Activated T-helper 1 cell treated with anti-CD3 and anti-CD28 coated beads, Interleukin-12 subunit alpha, Interleukin-12 subunit beta, Interleukin-2, Interleukin-4 antibody, amounts not matched to agents 30 ng/mL and 10 ng/mL and 1 ng/mL, durations not matched to agents 14 hours and 24 hours and 36 hours (primary cell): ENCODE measurements at places on chromosomes 6 and 20. TPM values are rescaled to one million over a fixed set of nuclear protein-coding genes. Genes with fewer than 3 reads are reported as not detected.

Gene ELOVL2
- total RNA-seq: not detected in 2 replicates

DNA sequence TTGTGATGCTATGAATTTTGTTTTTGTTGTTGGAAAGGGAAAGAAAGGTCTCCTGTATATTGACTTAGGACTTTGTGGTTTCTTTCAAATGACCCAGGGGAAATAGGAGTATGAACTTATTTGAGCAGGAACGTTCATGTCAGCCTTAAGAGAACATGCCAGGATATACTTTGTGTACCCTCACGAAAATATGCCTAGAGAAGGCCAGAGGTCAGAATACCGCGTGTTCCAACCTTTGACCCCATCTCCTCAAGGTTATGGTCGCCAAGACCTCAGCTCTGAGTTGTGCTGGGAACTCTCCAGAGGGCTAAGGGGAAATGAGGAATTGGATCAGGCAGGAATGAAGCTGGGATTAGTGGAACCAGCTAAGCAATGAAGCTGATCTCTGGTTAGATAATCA is 11.5 kb downstream of the TTLL9 start:
- no peak for DNase-seq

GRCh38 chr20:22836211-22836610 is 198.9 kb upstream of the SSTR4 start:
- no peak for DNase-seq

Gene GMPR
- total RNA-seq: 0.96 and 1.2 TPM in 2 replicates

- no peak for DNase-seq
Measured at GRCh38 chr6:157464653-157465535, 83.9 kb downstream of the ZDHHC14 start.

GRCh38 chr20:21262812-21263211 is 40.3 kb upstream of the XRN2 start:
- no peak for DNase-seq

Gene GSTA5
- not detected in 2 replicates for total RNA-seq

Gene SMOC2
- not detected in 2 replicates for total RNA-seq

DNA sequence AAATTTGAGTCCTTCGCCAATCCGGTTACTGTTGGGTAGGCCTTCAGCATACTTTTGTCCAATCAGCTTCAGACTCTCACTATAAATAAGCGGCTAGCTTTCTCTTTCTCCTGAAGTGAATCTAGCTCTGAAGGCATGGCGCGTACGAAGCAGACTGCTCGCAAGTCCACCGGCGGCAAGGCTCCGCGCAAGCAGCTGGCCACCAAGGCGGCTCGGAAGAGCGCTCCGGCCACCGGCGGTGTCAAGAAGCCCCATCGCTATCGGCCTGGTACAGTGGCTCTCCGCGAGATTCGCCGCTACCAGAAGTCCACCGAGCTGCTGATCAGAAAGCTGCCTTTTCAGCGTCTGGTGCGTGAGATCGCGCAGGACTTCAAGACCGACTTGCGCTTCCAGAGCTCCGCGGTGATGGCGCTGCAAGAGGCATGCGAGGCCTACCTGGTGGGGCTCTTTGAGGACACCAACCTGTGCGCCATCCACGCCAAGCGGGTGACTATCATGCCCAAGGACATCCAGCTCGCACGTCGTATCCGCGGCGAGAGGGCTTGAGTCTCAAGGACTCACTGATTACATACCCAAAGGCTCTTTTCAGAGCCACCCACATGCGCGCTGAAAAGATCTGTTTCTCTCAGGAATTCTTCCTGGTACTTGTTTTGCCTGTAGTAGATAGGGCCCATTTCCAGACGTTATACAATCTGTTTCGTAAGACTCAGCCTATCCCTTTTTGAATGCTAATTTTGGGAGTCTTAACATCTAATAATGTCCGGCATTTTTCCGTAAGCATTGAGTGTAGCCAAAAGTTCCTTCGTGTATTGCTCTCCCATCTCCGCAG is 102.0 kb downstream of the OR2B2 start:
- DNase-seq: peak; percentile 83

Gene MEI4
- total RNA-seq: not detected in 2 replicates

DNA sequence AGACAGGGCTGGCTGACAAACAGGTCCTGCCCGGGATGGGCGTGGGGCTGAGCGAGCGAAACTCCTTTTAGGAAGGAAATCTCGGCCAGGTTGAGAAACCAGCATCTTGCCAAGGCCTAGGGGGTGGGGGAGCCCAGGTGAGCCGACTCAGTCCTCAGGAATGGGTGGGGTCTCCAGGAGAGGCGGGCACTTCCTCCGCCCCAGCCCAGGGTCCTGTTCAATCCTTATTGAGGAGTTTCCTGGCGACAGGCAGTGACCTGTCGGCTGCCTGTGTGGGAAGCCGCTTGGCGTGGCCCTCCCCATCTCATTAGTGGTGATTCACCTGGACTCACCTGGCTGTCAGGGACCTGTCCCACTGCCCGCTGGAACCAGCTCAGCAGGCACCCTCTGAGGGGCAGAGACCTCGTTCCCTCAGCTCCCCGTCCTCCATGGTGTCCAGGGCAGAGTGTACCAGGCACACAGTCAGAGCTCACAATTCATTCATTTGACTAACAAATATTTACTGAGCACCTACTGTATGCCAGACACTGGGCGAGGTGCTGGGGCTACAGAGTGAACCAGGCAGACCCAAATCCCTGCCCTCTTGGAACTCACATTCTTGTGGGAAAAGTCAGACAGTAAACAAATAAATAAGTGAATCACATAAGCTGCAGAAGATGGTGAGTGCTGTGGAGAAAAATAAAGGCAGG is 51.1 kb downstream of the FGD2 start:
- no peak for DNase-seq

- DNase-seq: peak; percentile 74
Measured at GRCh38 chr6:37021356-37022129, 16.1 kb downstream of the FGD2 start.

Gene DAAM2
- total RNA-seq: not detected in 2 replicates
